ENCODE measurements at places on chromosomes 5 and 9.

DNA sequence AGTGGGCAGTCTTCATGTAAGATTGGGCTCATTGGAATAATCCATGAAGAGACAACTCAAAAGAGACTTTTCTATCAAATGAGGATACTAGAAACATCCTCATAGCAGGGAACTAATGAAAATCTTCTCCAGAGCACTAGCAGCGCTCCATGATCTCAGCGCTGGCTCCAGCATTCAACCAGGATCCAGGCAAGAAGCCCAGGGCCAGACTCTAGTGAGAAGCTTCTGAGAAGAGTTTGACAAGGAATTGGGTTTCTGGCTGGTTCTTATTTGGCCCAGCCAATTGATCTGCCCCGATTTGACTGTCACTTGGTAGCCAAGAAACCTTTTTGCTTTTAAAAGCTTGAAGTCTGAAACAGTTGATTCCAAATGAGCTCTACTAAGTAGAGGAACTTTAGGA, 60.1 kb downstream of the AOPEP start:
- no peak for DNase-seq

DNA sequence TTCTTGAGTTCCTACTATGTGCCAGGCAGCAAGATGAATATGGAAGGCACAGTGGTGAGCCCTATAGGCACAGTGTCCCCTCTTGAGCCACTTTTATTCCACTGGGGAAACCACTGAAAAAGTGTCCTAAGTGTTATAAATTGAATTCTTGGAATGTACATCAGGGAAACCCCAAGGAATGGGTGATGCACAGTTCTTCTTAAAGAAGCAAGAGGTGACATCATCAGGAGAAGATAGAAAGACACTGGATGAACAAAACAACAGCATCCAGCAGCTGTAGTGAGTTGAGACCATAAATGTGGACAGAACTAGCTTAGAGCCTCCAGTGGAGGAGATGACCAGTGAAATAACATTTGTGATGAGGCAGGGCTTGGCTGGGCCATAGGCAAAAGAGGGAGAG, 199.2 kb upstream of the ANKRD55 start:
- no peak for DNase-seq

GRCh38 chr5:130759061-130759460, 406.0 kb downstream of the HINT1 start:
- DNase-seq = no peak

DNA sequence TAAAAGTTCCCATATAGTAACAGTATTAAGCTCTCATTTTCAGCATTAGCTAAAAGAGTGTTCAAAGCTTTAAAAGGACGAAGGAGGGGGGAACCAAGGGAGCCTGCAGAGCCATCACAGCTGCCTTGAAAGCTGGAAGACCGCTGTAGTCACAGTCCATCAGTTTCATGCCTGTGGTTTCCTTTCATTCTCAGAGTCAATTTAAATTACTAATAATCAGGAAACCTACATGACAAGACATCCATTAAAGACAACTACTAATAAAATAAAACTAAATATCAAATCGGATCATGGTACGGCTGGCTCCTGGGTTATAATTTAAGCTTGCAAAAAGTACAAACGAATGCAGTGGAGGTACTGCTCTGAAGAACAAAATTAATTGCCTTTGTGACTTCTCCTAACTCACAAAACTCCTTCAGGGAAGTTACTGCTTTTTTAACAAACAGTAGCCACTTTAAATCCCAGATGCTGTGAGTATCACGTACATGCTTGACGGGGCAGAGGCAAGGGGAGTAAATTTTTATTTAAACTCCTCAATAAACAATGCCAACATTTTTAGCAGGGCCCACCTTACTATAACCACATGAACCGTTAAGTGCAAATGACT, 213.5 kb downstream of the DENND1A start:
- no peak for DNase-seq

GRCh38 chr9:109966643-109967368, 186.8 kb downstream of the PALM2AKAP2 start:
- DNase-seq = no peak

DNA sequence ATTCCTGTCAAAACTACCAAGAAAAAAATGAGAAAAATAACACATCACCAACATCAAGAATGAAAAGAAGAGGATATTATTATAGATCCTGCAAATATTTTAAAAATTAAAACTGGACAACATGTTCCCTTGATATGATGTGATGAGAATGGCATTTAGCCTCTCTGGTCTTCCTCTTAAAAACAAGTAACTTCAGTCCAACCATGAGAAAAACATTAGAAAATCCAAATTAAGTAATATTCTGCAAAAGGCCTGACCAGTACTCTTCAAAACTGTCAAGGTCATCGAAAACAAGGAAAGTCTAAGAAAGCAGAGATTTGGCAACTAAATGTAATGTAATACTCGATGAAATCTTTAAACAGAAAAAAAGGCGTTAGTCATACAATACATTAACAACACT, 167.1 kb upstream of the SNX2 start:
- no peak for DNase-seq

- no peak for DNase-seq
Observed at GRCh38 chr5:141868541-141868940, 9.7 kb downstream of the PCDH1 start.

DNA sequence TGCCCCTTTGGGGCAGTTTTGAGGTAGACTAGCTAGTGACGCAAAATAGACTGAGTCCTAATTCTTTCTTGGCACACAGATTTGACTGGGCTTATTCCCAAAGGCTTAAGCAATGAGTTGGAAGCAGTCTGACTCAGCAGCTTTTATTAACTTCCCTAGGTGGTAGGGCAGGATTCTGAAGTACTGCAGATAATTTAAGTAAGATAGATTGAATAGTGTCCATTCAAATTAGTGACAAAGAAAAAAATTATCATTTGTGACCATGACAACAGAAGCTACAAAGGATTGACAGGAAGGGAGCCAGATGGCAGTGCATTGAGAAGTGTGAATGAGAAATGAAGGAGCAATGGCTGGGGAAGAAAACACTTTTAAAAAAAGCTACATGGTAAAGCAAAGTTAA, 649.4 kb downstream of the CDH9 start:
- DNase-seq = no peak
